Mesangial cell (primary cell): ENCODE measurements at places on chromosomes 2 and 18. TPM values are rescaled to one million over a fixed set of nuclear protein-coding genes. Genes with fewer than 3 reads are reported as not detected.

STAT4 gene
- total RNA-seq = under 0.01 and 0.38 TPM in 2 replicates

NLRC4 gene
- total RNA-seq = not detected in 2 replicates

GRB14 gene
- total RNA-seq = 25.1 and 51.3 TPM in 2 replicates

UGT1A8 gene
- not detected in 2 replicates for total RNA-seq

SIX2 gene
- 9.6 and 15.2 TPM in 2 replicates for total RNA-seq

PLEK gene
- under 0.01 TPM in 1 of 2 replicates, not detected in the other for total RNA-seq

TPRKB gene
- 5.6 and 41.1 TPM in 2 replicates for total RNA-seq

CDH2 gene
- total RNA-seq = 125 and 220 TPM in 2 replicates

SCYGR1 gene
- not detected in 2 replicates for total RNA-seq

LOXHD1 gene
- not detected in 2 replicates for total RNA-seq

HOXD12 gene
- not detected in 2 replicates for total RNA-seq

PHLPP1 gene
- 5.2 and 7.7 TPM in 2 replicates for total RNA-seq

WNT6 gene
- total RNA-seq = not detected in 2 replicates

TMEM178A gene
- total RNA-seq = 4.4 and 12.5 TPM in 2 replicates

COLEC12 gene
- 1.6 and 9.4 TPM in 2 replicates for total RNA-seq

RAB6C gene
- total RNA-seq = not detected in 2 replicates

C2orf15 gene
- total RNA-seq = 0.16 and 2.8 TPM in 2 replicates

TTN gene
- total RNA-seq = under 0.01 TPM in 2 replicates

TGIF1 gene
- 190 and 210 TPM in 2 replicates for total RNA-seq

PID1 gene
- total RNA-seq = 1.1 and 3.4 TPM in 2 replicates

SP5 gene
- not detected in 2 replicates for total RNA-seq

UCN gene
- total RNA-seq = 0.65 and 0.76 TPM in 2 replicates

ANKZF1 gene
- 22.0 and 25.9 TPM in 2 replicates for total RNA-seq
